Fibroblast of lung (primary cell): ENCODE measurements at places on chromosomes 5 and 9.
A peak's percentile ranks its signal among the peaks of the same experiment; 100 is the strongest.

- DNase-seq: peak; percentile 90
These were observed 211.5 kb downstream of the GAPVD1 start for GRCh38 chr9:125472926-125473701.

DNA sequence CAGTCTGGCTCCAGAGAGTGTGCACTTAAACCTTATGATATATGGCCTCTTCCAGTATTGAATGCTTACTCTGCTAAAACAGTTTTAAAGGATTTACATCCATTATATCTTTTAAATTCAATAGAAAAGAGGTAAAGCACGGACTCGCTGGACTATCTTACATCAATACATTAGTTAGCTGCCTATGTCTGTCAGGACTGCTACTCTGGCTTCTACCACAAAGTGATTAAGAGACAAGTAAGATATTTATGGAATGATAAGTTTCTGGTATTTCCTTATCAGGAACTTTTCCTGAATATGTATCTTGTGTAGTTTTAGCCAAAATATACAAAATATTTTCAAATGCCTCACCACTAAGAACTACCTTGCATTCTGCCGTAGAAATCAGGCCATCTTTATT, 295.1 kb downstream of the ISL1 start:
- DNase-seq: no peak

GRCh38 chr5:32933692-32934091, 222.6 kb downstream of the NPR3 start:
- no peak for DNase-seq

DNA sequence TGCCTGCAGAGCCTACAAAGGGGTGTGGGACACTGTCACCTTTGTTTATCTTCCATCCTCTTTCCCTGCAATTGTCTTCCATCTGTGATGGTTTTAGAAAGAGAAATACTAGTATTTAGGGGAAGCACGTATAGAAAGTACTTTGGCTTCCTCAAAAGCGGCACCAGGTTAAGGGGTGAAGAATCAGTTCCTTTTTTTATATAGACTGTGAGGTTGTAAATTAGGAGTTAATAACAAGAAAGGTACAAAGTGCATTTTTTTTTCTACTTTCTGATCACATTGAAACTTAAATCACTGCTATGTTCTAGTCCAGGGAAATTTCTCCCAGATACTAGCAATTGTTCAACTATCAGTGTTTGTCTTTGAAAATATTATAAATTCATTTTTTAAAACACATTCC, 219.3 kb downstream of the CEMIP2 start:
- DNase-seq: no peak

- DNase-seq: no peak
These were observed 7.0 kb upstream of the AK1 start for GRCh38 chr9:127884427-127884911.

- peak; percentile 94 for DNase-seq
These were observed 161.9 kb downstream of the MAPKAP1 start for GRCh38 chr9:125544988-125545651.

GRCh38 chr5:86155796-86156195, 461.9 kb upstream of the COX7C start:
- DNase-seq: no peak

DNA sequence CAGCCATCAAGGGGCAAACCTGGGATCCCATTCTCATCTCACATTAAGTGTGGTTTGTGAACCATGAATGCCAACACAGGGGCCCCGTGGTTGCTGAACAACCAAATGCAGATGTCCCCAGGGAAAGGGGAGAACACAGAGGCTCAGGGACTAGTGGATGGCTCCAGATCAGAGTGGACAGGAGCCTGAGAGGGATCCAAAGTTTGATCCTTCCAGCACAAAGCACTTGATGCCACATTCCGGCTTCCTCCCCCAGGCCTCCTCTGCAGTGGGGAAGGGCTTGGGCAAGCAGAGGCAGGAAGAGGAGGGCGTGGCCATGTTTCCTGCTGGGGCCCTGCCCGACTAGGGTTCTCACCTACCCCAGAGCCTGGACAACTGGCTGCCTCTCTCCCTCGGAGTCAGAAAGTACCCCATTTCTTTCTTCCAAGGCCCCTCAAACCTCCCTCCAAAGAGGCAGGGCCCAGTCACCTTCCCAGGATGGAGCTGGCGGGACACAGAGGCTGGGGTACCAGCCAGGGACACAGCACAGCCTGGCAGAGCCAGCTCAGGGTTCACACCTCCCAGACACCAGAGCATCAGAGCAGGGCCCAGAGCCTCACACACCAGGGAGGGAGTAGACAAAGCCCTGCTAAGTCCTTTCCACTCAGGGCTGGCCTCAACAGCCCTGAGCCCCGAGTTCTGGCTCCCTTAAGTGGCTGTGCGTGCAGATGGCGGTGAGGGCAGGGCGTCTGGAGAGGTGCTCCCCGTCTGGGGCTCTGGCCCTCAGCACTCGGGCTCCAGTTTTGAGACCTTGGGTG, 4.3 kb upstream of the RNF44 start:
- peak; percentile 32 for DNase-seq

- peak; percentile 63 for DNase-seq
These were observed 87.7 kb downstream of the AUH start for GRCh38 chr9:91273853-91274552.
